ENCODE measurements at places on chromosomes 11 and 22.

DNA sequence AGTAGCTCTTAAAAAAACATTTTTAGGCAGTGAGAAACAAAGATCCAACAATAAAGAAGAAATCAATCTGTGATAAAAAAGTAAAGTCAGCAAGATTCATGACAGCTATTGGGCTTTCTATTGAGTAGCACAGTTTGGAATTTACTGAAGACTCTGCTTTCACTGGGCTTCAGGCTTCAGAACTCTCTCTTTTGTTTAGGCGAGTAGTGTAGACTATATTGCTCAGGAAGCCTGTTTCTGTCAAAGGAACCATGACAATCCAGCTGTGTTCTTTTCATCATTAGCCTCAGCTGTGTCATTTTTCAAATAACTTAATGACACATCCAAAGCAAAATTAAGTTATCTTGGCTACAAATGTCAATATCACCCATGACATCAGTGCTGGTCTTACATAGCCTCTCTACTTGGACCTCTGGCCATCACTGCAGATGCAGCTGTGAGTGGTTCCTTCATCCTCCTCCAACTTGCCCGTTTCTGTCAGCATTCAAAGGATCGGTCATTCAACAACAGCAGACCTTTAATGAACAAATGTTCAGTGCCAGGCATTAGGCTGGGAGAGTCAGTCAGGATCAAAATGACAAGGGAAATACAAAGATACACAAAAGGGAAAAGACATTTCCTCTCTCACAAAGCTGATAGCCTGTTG, 332.8 kb upstream of the MTNR1B start:
- no peak for DNase-seq

DNA sequence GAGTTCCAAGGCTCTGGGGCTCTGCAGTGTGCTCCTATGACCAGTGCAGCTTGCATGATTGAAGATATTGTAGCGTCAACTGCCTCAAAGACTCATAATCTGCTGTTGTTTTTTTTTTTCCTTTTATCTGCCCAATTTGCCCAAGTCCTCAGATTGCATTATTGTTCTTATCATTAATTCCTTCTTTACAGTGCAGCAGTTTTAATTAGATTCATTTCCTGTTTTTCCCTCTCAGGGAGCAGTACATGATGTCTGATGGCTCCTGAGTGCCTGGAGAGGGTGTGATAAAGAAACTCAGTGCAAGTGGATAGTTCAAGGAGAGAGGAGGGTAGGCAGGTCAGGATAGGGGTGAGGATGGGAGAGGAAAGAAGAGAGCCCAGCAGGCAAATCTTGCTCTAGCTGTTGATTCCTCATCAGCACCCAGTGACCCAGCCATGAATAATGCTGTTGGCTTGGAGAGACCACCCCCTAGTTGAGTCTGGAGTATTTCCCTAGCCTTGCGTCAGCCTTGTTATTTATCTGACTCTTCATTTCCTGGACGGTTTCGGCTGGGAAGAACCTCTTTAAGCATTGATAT, 219.6 kb upstream of the SESN3 start:
- no peak for DNase-seq

DNA sequence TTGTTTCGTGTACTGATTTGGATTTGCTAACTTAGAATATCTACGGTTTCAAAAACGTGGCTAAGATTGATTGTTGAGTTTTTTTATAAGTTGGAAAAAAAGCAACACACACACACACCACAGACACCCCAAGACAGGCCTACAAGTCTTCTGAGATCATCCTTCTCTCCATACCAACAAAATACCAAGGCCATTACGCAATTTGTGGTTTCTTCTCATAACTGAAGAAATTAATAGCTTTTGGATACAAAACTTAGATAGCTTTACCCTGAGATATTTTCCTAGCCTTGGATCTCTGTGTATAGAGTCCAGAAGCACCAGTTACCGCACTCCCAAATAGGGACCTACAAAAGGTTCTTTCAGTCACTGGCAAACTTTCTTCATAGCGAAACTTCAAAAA, 113.6 kb downstream of the SIK3 start:
- no peak for DNase-seq

DNA sequence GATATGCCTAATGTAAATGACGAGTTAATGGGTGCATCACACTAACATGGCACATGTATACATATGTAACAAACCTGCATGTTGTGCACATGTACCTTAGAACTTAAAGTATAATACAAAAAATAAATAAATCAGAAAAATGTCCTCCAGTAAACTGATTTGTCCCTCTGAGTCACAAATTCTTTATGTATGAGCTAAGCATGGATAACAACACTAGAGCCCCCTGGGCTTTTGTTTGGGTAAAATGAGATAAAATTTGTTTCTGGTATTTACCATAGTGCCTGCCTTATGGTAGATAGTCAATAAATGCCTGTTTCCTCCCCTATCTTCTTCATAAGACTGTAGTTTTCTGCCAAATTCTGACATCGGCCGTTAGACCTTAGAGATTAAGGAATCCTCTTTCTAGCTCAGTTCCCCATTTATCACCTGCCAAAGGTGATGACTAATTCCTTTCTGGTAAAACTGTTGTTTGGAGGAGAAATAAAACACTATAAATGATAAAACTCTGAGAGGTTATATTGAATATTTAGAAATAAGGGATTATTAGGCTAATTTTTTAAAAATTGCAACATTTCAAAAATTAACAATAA, 43.6 kb upstream of the LUZP2 start:
- DNase-seq: no peak

DNA sequence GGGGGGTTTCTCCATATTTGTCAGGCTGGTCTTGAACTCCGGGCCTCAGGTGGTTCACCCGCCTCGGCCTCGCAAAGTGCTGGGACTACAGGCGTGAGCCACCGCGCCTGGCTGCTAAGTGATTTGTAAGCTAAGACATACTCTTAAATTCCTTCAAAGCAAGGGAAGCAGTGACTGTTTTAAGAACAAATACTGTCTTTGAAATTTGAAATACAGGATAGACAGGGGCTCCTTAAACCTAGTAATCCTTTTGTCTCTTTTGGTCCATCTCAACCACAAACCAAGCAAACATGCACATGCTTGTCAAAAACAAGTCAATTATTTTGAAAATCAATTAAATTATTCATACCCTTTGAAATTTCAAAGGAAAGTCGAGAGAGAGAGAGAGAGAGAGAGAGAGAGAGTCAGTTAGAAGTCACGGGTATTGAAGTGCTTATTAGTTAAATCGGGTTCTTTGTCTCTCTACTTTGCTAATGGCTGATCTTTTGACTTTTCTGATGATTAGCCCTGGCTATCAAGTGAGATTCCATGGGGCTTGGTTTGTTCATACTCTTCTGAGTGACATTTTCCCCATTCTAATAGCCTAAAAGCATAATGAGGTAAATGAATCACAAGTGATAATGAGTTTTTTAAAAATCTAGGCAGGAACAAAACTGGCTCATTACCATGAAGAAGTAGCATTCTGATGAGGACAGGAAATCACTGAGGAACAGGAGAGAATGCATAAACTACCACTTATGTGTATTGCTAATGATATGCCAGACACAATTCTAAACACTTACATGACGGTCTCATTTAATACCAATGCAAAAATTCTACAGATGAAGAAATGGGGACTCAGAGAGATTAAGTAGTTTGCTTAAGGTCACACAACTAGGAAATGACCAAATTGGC, 48.0 kb downstream of the MCHR1 start:
- DNase-seq: no peak

DNA sequence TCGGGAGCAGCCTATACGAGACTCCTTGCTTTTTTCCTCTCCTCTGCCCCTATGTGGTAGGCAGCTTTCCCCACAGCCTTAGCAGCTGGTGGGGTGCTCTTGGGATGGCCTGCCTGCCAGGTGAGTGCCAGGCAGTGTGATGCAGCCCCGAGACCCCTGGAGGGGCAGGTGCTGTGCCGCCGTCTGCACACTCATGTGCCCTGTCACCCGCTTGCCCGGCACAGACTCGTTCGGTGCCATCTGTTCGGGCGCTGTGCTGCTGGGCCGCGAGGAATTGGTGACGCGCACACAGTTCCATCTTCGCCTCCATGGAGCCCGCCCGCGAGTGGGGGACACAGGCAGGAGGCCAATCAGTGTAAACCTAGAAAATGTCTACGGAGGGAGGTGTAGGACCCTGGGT, 15.1 kb downstream of the TRMU start:
- DNase-seq: no peak

- DNase-seq: no peak
These were observed 18.1 kb upstream of the RASD2 start for GRCh38 chr22:35522225-35523149.

DNA sequence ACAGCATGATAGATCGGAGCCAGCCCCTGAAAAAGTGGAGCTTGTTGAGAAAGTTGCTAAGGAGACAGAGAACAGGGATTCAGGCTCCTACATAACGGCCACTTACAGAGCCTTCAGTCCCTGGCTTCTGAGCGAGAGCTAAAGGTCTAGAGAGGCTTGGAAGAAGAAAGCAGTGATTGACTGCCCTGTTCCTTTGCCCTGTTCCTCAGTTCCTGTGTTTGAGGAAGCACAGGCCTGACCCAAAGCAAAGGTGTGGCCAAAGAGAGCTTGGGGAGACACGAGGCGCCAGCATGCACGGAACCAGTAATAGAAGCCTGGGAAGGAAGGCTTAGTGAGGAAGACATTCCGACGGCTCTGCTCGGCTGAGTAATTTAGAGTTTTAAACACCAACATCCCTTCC, 74.1 kb upstream of the CSNK2A3 start:
- no peak for DNase-seq

GRCh38 chr11:28447226-28447625, 339.0 kb downstream of the METTL15 start:
- DNase-seq: no peak

DNA sequence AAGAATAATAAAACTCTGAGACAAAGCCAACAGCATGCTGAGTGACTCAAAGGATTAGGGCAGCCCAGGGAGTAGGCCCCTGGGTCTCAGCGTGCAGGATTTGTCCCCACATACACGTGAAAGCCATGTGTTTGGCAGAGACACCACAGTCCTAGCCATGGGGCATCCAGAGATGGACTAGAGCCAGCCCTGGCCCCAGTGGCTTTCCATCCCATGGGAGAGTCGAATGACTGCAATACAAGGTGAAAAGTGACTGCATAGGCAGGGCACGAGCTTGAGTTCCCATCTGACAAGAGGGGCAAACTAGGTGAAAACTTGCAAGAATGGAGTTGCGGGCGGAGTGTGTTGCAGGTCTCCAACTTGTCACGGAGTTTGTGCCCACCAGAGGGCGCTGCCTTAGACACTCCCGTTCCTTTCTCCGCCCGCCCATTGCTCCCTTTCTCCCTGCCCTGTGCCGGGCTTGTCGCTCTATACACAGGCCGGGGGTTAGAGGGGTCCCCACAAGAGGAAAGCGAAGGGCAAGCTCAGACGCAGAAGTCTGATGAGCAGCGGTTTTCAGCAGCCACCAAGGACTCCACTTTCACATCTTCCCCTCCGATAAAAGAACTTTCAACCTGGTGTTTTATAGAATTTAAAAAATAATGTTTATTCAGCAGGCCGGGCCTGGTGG, 24.2 kb downstream of the TSKU start:
- DNase-seq: peak; percentile 74

- no peak for DNase-seq
These were observed 30.6 kb downstream of the PAX6 start for GRCh38 chr11:31780480-31780971.

GRCh38 chr11:28964811-28965210, 856.6 kb downstream of the METTL15 start:
- DNase-seq: no peak

GRCh38 chr11:61861634-61862033, 29.7 kb downstream of the FADS3 start:
- no peak for DNase-seq

- no peak for DNase-seq
These were observed 379 bp upstream of the SLC3A2 start for GRCh38 chr11:62880231-62880802.

DNA sequence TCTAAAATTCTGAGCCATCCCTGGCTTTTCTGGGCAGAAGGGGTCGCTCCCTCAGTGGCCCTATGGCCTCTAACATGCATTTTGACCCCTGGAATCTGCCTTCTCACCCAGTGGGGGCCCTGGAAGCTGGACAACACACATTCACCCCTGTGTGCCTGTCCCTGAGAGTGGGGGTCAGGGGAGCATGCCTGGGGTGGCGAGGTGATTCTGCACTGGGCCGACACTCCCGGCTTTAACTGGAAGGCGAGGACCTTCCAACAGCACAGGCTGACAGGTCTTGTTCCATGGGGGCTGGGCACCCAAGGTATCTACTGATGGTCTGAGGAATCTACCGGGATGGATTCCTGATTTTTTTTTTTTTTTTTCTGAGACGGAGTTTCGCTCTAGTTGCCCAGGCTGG, 10.7 kb downstream of the PPM1F start:
- no peak for DNase-seq

GRCh38 chr22:23102776-23103175, 32.5 kb downstream of the GNAZ start:
- no peak for DNase-seq

- no peak for DNase-seq
These were observed 21.5 kb upstream of the GSTP1 start for GRCh38 chr11:67561971-67562619.

DNA sequence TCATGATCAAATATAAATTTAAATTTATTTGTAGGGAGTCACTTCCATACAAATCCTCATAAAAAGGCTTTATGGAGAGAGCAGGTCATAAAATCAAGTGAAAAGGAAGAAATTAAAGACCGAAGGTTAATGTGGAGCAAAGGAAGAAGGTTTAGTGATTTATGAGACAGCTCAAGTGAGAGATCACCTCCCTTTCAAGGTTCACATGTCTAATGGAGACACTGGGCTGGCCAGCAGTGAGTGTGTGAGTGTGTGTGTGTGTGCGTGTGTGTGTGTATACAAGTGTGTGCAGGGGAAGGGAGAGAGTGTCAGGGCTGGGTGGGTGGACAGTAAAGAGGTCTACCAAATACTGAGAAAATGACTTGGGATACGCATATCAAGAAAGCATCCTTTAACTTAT, 251.2 kb downstream of the FAT3 start:
- no peak for DNase-seq

- DNase-seq: peak; percentile 43
These were observed 16.6 kb downstream of the CAVIN3 start for GRCh38 chr11:6303661-6304060.

GRCh38 chr11:30521297-30522071, 64.7 kb downstream of the MPPED2 start:
- DNase-seq: no peak

DNA sequence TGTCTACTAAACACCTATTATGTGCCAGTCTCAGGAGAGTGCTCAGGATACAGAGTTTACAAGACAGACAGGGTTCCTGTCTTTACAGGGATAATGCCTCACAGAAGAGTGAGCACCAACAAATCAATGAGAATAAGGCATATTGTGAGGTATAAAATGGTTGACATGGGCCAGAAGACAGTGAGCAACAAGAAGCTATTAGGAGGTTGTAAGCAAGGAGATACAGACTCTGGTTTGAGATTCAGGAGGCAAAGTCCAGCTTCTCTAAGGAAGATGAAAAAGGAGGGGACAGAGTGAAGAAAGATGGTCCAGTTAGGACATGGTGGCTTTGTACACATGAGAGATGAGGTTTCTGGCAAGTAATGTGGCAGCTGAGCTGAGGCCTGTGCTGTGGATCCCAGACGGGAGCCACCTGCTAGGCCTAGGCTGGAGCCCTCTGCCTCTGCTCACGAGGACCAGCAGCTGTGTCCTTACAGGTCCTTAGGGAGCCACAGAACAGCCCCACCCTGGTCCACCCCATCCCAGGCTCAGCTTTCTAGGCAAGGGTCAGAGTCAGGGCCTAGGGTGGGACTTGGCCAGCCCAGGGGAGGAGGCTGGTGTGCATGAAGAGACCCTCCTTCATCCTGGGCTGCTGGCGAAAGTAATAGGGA, 110.5 kb downstream of the ZNF280B start:
- DNase-seq: peak; percentile 9

Measured in NCI-H524 (cell line).